Stimulated activated CD4-positive, alpha-beta T cell treated with anti-CD3 and anti-CD28 coated beads, Interleukin-2, amount 100 ng/mL, for 24 hours (primary cell): ENCODE measurements at places on chromosomes 13 and 19.
A peak's percentile ranks its signal among the peaks of the same experiment; 100 is the strongest.

GRCh38 chr13:27007166-27007565 is 164.4 kb downstream of the USP12 start:
- no peak for DNase-seq

- no peak for DNase-seq
Measured at GRCh38 chr13:91162180-91162579, 185.3 kb upstream of the MIR17HG start.

DNA sequence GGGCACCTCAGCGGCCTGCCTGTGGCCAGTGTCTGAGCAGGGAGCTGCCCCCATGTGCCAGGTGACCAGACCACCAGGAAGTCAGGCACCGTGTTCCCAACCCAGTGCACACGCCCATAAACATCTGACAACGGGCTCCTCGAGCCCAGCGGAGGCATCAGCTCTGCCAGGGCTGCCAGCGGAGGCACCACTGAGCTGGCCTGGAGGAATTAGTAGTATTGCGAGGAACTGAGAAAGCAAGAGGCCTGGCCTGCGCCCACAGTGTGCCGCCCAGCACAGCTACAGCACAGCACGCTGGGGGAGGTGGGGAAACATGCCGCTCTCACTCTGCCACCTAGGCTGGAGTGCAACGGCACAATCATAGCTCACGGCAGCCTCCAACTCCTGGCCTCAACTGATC is 44.6 kb downstream of the ANKRD27 start:
- DNase-seq = no peak

DNA sequence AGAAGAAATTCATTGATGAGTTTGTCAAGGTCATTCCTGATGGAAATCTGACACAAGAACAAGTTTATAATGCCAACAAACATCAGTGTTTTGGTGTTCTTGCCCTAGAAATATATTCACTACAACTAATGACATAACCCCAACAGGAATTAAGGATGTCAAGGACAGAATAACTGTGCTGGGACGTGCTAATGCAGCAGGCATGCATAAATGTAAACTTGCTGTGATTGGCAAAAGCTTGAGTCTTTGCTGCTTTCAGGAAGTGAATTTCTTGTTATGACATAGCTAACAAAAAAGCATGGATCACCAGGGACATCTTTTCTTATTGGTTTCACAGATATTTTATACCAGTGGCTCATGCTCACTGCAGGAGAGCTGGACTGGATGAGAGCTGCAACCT is 144.6 kb downstream of the KCTD12 start:
- no peak for DNase-seq

- no peak for DNase-seq
Measured at GRCh38 chr13:101521371-101521770, 68.9 kb downstream of the ITGBL1 start.

- DNase-seq = peak; percentile 31
Measured at GRCh38 chr19:4310247-4311121, 6.1 kb downstream of the FSD1 start.

DNA sequence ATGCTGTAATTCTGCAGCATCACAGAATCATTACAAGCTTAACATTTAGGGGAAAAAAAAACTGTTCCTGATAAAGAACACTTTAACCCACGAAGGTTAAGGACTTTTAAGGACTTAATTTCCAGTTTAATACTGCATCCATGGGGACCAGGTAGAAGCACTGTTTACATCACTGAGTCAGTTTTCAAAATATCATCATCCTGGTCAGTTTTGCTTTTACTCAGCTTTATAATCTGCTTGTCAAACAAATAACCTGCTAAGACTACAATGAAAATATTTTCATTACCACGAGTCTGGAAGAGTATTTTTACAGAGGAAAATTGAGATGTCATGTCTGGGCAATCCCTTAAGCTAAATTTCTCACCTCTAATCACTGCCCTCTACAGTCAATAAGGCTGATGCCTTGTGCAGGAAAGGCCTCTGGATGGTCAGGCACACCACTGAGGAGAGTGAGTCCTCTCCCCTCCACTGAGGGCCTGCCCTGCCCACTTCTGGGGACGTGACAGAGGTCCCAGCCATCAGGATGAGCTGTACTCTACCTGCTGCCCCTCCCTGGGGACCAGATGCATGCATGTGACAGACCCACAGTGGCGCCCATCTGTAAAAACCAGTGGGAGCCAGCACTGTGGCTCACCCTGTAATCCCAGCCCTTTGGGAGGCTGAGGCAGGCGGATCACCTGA is 31.0 kb downstream of the FOXO1 start:
- DNase-seq = no peak

DNA sequence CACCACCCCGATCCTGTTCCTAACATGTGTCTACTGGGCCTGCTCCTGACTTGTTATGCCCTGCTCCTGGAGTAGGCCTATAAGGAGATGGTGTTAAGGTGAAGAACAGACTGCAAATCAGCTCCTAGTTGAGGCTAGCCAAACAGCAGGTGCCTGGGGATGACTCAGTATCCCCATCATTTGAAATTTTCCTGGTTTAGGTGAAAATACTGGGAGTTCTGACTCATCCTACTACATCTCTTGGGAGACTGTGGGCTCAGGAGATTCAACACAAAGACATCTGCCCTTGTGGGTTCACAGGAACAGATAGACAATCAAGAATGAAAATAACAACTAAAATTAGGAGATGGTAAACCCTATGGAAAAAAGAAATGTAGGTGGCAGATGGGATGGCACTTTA is 41.2 kb downstream of the BRD4 start:
- DNase-seq = no peak

GRCh38 chr19:40822161-40822560 is 23.2 kb downstream of the EGLN2 start:
- no peak for DNase-seq

DNA sequence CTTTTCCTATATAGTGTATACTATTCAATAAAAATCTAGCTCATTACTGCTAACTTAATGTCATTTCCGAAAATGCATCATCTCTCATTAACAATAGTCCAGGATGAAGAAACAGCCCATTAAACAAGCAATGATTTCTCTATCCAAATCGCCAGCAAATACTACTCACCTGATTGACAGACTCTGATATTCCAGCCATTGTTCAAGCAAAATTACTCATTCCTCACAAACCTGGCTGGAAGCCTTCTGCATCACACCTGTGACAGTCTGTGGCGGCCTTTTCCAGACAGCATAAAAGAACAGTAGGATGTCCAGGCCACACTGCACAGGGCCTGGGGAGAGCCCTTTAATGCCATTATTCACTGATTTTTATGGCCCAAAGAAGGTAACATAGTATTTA is 115.9 kb downstream of the ABCC4 start:
- no peak for DNase-seq

GRCh38 chr13:37207691-37208451 is 102.4 kb upstream of the CSNK1A1L start:
- DNase-seq = no peak

- no peak for DNase-seq
Measured at GRCh38 chr19:43664018-43664417, 6.0 kb downstream of the PLAUR start.

- no peak for DNase-seq
Measured at GRCh38 chr13:77820431-77821149, 98.0 kb downstream of the EDNRB start.

GRCh38 chr13:35743165-35743564 is 266.7 kb upstream of the MAB21L1 start:
- no peak for DNase-seq

DNA sequence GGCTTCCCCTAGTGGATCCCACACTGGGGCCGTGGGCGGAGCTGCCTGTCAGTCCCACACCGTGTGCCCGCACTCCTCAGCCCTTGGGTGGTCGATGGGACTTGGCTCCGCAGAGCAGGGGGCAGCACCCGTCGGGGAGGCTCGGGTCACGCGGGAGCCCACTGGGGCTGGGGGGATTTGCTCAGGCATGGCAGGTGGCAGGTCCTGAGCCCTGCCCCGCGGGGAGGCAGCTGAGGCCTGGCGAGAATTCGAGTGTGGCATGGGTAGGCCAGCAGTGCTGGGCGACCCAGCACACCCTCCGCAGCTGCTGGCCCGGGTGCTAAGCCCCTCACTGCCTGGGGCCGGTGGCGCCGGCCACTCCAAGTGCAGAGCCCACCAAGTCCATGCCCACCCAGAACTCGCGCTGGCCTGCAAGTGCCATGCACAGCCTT is 481.7 kb upstream of the PRR20A start:
- DNase-seq = no peak

DNA sequence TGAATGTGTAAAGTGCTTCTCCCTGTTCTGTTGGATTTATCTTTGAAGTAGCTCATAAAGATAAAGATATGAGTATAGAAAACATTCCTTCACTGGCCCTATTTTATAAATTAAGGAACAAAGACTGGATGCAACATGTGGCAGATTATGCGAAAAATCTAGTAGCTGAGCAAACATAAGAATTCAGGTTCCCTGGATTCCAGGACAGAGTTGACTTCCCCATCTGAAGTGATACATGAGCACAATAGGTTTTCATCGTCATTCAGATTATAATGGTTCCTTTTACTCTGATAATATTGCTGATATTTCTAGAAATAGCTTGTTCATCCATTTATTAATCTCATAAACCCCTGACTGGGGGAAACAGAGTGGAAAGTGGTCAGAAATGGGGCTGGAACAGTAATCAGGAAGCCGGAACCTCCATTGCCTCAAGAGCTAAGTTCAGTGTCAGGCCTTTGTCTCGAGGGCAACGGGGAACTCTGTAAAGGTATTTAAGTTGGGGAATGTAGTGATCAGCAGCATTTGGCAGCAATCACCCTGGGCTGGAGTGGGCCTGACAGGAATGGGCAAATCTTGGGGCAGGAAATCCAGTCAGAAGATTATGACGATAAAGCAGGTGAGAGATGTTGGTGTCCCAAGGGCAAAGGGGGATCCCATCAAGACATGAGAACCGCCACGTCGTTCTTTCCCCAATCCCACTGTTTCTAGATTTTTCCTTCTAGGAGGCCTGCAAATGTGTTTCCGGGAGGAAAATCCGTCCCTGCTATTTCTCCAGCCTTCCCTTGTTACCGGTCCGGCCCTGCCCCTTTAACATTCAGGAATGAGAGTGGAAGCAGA is 232.5 kb upstream of the SERP2 start:
- DNase-seq = peak; percentile 26

- DNase-seq = no peak
Measured at GRCh38 chr13:102839462-102839861, 6.4 kb upstream of the ERCC5 start.

- no peak for DNase-seq
Measured at GRCh38 chr13:78662467-78662866, 3.5 kb upstream of the OBI1 start.

DNA sequence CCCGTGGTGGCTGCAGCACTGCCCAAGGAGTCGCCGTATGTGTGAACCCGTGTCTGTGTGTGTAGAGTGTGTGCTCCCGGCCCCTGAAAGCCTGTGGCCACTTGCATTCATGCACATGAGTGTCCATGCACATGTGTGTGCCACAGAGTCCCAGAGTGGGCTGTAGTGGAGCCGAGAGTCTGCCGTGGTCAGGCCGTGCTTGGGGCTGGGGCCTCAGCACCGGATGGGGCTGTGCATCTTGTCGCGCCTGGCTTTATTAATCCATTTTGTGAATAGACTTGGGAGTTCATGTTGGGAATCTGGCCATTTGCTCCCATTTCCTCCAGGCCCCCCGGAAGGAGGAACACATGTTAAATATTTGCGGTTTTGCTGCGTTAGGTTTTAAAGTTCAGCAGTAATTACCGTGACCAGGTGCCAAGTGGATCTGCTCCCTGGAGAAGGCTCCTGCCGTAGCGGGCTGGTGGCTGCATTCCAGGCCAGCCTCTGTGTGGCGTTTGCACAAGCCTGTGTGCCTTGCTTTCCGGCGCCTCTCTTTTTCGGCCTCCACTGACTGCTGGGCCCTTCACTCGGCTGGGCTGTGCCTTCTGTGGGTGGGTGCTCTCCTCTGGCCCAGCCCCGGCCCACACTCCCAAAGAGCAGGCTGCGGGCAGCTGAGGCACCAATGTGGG is 69.2 kb upstream of the KCTD15 start:
- no peak for DNase-seq

GRCh38 chr13:80265348-80265747 is 75.6 kb downstream of the SPRY2 start:
- DNase-seq = no peak

DNA sequence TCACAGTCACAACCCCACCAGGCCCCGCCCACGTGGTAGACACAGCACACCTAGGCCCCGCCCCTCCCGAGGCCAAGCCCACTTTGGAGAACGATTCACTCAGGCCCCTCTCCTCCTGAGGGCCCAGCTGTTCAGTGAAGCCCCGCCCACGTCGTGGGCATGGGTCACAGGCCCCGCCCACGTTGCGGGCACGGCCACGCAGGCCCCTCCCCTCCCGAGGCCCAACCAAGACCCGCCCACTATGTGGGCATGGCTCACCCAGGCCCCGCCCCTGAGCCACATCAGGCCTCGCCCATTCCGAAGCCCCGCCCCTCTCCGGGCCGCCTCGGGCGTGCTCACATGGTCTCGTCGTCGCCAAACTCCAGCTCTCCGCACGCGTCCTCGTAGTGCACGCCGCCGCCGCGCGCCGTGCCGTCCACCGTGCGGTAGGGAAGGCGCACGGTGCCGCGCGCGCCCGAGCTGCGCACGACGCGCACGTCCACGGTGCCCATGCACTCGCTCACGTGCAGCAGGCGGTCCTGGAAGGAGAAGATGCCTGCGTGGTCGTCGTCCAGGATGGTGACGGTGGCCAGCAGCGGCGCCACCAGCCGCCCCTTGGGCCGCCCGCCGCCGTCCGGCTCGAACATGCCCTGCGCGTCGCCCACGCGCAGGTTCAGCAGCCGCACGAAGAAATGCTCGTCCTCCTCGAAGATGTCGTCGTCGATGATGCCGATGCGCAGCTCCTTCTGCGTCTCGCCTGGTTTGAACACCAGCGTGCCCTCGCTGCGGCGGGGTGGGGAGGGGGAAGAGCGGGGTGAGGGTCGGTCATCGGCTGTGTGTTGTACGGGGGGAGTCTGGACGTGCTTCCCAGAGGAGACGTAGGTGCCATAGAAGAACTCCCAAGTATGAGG is 24.0 kb downstream of the SLC8A2 start:
- DNase-seq = peak; percentile 61

DNA sequence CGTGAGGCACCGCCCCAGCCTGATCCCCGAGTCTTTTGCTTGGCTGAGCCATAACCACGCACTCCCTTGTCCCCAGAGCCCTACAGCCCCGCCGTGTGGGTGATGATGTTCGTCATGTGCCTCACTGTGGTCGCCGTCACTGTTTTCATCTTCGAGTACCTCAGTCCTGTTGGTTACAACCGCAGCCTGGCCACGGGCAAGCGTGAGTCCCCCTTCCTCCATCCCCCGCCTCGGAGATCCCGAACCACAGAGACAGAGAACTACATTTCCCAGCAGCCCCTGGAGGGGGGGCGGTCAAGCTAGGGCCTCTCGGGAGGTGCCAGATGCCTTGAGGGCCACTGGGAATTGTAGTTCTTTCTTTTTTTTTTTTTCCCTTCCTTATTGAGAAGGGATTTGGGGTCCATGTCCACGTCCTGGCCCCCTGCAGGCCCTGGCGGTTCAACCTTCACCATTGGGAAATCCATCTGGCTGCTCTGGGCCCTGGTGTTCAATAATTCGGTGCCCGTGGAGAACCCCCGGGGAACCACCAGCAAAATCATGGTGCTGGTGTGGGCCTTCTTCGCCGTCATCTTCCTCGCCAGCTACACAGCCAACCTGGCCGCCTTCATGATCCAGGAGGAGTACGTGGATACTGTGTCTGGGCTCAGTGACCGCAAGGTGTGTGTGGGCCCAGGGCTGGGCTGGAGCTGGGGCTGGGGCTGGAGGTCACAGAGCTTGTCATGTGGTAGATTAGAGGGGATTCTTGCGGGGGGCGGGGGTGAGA is 25.9 kb downstream of the GRIN2D start:
- DNase-seq = peak; percentile 74

- no peak for DNase-seq
Measured at GRCh38 chr19:51186323-51186722, 38.6 kb upstream of the CD33 start.
